Fibroblast of skin of back (primary cell): ENCODE measurements at places on chromosomes 3 and 15.
A peak's percentile ranks its signal among the peaks of the same experiment; 100 is the strongest.

DNA sequence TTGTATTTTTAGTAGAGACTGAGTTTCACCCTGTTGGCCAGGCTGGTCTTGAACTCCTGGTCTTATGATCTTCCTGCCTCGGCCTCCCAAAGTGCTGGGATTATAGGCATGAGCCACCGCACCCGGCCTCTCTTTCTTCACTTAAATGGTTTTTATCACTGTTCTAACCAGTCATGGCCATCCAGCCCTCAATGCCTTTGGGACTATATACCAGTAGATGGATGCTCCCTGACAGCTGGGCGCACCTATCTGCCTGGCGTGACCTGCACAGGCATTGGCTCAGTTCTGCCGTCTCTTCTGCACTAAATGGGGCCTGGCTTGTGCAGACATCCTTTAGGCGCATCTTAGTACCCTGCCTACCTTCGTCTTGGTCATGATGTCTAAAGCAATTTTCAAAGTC, 233.4 kb downstream of the ADAMTS17 start:
- no peak for DNase-seq

GRCh38 chr3:185658943-185659342, 72.8 kb downstream of the SENP2 start:
- no peak for DNase-seq

DNA sequence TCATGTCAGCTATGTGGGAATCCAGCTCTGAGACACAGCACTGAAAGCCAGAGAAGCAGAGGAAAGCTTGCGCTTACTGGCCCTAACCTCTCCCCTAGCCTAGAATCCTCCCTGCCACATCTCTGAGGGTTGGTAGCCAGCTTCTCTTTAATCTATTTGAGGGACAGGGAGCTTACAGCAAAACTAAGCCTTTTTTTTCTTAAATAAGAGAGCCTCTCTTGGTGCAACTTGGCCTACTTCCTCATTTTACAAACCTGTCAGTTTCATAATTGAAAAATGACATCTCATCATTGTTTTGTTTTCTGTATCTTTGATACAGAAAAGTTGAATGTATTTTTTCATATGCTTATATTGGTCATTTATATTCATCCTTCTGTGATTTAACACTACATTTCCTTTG, 193.9 kb downstream of the ZNF621 start:
- DNase-seq: no peak

DNA sequence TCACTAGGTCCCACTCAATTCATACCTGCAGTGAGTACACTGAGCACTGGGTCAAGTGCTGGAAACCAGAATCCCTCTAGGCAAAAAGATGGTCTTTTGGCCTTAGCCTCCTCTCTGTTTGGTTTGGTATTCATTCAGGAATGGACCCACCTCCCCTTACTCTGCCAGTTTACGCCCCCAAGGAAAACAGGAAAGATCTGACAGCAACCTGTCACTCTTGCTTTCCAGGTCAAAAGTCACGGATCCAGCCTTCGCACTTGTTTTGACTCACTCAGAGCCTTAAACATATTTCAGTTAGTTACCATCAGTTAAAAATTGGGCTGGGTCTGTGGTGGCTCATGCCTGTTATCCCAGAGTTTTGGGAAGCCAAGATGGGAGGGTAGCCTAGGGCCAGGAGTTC, 68.1 kb downstream of the SYNM start:
- no peak for DNase-seq

GRCh38 chr3:31692751-31693150, 160.0 kb downstream of the STT3B start:
- no peak for DNase-seq

DNA sequence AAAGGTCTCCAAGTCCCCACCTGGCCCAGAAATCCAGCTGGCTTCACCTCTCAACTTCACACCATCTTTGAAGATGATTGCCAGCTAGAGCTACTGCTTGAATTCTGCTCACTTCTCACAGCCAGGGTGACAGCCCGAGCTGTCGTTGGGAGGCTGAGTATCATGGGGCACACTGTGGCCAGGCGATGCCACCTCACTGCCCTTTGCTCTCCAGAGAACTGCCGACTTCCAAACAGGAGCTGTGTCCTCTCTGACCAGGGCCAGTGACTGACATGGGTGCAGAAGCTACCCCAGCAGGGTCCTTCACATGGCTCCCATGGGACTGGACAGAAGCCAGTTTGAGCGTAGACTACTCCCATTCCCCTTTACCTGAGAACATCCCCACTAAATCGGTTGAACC, 254.0 kb downstream of the GABRB3 start:
- no peak for DNase-seq

GRCh38 chr3:124383051-124383450, 347.2 kb upstream of the UMPS start:
- DNase-seq: peak; percentile 55

DNA sequence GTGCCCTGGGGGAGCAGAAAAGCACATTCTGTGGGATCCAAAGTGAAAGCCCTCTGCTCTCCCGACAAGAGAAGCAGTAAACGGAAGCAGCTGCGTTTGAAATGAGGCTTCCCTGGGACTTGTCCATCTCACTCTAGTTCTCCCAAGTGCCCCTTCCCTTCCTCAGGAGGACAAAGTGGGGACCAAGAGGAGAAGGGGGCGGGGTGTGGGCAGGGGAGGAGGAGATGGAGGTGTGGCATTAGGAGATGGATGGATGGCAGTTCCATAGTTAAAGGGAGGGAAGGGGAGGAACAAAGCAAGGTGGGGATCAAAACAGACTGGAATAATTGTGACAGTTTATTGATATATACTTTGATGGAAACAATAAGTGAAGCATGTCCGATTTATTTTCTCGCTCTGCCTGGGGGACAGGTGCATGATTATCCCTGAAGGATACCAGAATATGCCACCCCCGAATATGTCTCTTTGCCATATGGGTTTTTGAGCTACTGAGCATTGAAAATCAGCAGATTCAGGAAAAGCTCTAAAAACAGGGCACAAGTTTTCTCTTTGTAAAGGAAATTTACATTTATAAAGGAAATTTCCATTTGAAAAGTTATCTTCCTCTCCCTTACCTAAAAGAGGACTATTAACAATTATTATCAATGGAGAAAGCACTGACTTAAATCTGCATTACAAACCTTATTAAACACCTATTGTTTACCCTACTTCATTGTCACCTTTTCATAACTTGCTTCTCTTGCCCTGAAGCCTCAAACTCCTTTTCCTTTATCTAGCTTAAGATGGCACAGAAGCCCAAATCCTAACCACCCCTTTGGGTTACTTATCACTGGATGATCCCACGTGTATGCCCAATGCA, 58.9 kb upstream of the DAZL start:
- DNase-seq: no peak

- no peak for DNase-seq
Observed at GRCh38 chr3:151383111-151383510, 1.4 kb downstream of the P2RY12 start.

GRCh38 chr3:54954022-54954421, 26.2 kb upstream of the LRTM1 start:
- DNase-seq: peak; percentile 91

GRCh38 chr3:160049565-160049964, 60.9 kb downstream of the IL12A start:
- no peak for DNase-seq

- peak; percentile 81 for DNase-seq
Observed at GRCh38 chr3:36461597-36461996, 81.3 kb downstream of the STAC start.

- peak; percentile 93 for DNase-seq
Observed at GRCh38 chr3:79297245-79297960, 470.4 kb downstream of the ROBO1 start.
